ENCODE measurements at places on chromosomes 7 and 10.

GRCh38 chr10:132113206-132113605 lies 47.5 kb downstream of the JAKMIP3 start:
- DNase-seq = no peak

GRCh38 chr10:6117711-6118110 lies 28.9 kb downstream of the RBM17 start:
- DNase-seq = no peak

- no peak for DNase-seq
These were observed 83.1 kb upstream of the SORCS3 start for GRCh38 chr10:104557966-104558365.

- peak; percentile 94 for DNase-seq
These were observed 71.7 kb downstream of the CREB5 start for GRCh38 chr7:28483908-28484605.

GRCh38 chr7:129262324-129262723 lies 37.5 kb downstream of the AHCYL2 start:
- DNase-seq = peak; percentile 13

- no peak for DNase-seq
These were observed 45.2 kb downstream of the FGFBP3 start for GRCh38 chr10:91864099-91864498.

DNA sequence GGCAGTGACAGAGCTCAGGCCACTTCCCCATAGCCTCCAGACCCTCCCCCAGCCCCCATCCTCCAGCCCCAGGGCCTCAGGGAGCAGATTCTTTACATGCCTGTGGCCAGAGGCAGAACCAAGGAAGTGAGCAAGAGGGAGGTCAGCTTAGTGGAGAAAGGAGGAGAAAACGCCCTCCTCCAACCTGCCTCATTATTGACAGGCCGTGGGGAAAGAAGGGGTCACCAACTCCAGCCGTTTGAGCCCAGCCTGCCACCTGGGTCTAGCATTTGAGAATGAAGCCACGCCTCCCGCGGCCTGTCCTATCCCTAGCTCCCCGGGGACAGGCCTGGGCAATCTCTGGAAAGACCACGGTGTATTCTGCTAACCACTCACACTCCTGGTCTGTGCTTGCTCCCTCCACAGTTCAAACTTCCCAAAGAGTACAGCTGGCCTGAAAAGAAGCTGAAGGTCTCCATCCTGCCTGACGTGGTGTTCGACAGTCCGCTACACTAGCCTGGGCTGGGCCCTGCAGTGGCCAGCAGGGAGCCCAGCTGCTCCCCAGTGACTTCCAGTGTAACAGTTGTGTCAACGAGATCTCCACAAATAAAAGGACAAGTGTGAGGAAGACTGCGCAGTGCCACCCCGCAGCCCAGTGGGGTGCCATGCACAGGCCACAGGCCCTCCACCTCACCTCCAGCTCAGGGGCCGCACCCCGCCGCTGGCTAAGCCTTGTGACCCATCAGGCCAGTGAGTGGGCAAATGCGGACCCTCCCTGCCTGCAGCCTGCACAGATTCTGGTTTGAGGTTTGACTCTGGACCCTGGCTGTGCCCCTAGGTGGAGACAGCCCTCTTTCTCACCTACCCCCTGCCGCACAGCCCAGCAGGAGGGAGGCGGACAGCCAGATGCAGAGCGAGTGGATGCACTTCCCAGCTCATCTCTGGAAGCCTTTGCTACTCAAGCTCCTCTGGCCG lies 14.3 kb upstream of the TRIM8 start:
- peak; percentile 92 for DNase-seq

DNA sequence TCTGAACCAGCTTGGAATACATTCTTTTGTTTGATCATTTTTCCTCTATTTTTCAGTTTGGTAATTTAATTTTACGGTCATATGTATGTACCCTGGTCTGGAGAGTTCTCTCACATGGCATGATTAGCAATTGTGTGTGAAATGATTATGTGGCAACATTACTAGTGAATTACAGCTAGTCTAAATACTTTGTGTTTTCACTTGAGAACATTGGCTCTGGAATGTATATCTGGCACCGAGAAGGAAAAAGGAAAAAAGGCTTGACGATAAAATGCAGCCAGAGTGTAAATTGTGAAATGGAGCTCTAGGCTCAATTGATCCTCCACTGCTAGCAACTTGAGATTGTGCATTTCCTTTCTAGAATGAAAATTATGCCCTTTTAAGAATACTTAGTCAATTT lies 397.2 kb downstream of the EXOC4 start:
- DNase-seq = peak; percentile 73

DNA sequence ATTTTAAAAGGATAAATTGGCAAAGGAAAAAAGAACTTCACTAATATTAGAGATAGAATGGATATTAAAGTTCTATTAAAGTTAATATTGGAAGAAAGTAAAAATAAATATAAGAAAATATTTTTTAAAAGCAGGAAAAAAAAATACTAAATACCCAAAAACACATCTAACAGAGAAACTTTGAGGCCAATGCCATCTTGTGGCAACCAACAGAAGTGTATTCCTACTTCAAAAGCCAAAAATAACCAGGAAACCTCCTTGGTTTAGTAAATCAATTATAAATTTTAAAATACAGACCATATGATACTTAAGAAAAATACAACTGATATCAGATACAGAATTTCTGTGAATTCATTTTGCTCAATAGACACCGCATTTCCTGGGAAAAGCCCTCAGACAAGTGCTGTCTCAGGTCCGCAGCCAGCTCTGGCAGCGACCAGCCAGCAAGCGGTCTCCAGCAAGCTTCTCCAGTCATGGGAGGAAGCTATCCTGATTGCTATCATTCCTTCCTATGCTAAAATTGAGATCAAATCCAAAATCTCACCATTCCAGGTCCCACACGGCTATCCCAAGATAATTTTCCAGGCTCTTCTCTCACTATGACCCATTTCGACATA lies 65.3 kb downstream of the LMBR1 start:
- DNase-seq = peak; percentile 3

Data from fibroblast of skin of right quadriceps (primary cell).